ENCODE measurements at places on chromosomes 7 and 10.

DNA sequence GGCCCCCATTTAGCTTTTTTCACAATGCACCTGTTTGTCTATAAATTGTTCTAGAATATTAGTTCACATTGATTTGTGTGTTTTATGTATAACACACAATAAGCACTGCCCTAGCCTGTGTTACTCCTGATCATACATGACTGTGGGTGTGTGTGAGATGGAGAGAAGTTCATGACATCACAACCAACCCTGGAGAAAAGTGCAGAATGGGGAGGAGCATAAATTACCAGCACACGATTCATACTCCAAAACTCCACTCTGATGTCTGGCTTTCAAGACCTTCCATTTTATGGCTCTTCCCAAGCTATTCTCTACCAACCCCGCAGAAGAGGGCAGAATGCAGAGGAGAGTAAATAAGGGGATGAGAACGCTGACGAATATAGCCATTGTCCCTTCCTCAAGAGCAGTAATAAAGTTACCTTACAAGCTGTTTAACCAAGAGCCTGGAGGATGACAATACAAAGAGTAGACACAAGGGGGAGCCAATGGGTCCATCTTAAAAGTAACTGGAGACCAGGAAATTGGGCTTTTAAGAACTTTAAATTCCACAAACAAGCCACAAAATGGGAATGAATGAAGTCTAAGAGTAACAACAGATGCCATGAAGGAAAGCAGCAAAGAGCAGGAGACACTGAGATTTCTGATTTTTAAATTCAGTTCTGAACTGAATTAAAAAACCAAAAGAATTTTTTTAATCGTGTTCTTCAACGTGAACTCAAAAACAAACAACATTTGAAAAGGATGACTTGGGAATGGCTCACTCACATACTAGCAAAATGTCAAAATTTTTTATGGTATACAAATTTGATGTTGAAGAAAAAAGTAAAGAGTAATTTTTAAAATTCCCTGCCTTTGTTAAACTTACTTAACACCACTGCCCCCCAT is 159.6 kb downstream of the PARD3 start:
- DNase-seq = peak; percentile 81

DNA sequence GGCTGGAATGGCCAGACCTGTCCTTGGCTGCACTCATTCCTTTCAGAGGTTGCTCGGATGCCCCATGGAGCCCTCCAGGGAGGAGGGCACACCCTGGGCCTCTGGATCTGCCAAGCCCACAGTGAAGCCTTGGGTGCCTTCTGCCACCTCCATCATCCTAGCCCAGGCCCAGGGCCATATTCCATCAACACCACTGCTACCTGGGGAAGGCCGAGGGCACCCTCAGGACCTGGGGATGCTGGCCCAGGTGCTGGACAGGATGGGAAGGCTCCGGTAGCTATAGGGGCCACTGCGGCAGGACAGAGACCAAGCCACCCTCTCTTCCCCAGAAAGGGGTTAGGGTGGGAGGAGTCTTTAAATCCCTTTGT is 810 bp downstream of the OPN4 start:
- no peak for DNase-seq

GRCh38 chr7:33952824-33953223 is 47.5 kb downstream of the BMPER start:
- no peak for DNase-seq

DNA sequence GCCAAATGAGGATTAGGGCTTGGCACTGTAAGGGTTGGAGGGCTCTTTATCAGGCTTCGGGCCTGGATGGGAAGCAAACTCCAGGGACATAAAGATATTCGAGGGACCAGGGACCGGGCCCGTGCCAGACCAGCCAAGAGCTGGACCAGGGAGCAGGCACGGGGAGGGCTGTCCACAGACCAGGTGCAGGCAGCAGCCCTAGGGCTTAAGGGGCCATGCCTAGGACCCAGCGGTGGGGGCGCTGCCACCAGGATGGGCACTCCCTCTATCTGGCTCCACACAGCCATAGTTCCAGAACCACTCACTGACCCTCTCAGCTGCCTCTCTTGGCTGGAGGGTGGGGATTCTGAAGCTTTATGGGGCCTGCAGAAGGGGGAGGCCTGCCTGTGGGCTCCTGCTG is 32.9 kb downstream of the FAM241B start:
- DNase-seq = no peak

- peak; percentile 73 for DNase-seq
Observed at GRCh38 chr7:140656548-140657515, 15.9 kb upstream of the ADCK2 start.

GRCh38 chr7:42745357-42746059 is 166.4 kb downstream of the C7orf25 start:
- DNase-seq = peak; percentile 58

Measured in cardiac fibroblast (primary cell).